ENCODE measurements at places on chromosomes 3 and 15.

DNA sequence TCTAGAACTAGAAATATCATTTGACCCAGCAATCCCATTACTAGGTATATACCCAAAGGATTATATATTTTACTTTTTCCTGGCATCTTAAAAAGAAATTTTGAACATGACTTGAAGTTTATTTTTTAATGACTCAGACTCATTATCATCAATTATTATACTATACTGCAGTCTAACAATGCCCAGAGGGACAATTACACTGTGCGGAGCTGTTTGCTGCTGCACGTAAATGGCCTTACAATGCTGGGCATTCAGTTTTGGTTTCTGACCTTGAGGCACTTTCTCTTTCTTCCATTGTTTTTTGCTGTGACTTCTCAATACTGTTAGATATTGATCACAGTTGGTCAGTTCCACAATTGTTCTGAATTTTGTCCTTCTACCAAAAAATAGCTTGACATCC lies 128.8 kb downstream of the GBE1 start:
- no peak for DNase-seq

DNA sequence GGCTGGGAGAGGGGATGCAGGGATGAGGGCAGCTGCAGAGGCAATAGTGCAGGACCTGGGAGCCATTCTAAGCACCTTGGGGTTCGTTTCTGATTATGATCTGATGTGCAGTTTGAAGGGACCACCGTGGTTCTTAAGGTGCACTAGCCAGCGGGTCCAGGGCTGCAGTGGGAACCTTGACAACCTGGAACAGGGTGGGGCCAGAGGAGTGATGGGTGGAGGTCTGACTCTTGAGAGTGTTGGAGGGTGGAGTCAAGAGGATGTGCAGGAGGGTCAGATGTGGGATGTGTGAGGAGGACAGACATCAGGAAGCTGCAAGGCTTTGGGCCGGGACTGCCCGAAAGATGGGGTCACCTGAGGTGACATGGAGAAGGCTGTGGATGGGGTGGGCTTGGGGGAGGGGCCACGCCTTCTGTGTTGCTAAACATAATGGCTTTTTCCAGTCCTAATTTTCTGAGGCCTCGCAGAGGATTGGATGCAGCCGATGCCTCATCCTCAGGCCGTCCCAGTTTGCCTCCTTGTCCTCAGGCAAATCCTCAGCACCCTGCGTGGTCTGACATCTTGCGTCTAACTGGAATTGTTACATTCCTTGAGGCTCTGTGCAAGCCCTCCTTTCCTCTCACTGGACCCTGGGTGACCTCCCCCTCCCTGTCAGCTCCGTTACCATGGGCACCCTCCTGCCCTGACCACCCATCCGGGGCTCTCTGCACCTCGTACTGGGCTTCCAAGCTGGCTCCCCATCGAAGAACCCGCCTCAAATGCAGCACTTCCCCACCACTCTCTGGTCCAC lies 61.4 kb upstream of the TRPM1 start:
- no peak for DNase-seq

DNA sequence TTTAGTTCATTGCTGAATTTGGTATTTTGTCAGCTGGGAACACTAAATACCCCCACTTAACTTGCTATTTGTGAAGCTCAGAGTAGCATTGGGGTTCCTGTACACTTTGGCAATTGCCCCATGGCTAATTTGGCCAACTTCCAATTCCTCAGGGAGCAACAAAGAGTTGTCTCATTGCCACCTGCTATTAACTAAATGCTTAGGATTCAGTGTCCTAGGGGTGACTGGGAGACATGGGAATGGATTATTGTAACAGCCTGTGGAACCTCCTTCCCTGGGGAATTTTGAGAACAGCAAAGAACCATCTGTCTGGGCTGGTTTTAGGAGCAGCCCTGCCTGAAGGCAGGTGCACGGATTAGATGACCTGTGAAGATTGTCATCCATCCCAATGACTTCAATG lies 437.4 kb upstream of the TPRG1 start:
- no peak for DNase-seq

DNA sequence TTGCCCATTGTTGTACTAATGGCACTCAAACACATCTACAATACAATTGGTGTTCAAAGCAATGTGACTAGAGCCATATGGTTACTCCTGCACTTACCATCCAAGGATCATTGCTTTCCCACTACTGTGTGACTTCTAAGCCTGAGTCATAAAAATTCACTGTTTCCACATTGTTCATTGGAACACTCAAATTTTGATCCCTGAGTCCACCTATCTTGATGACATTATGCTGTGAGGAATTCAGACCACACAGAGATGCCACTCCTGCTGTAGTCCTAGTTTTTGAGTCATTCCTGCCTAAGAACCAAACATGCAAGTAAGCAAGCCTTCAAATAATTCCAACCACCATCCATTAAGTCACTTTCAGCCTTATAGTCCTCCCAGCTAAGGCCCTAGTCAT lies 176.2 kb downstream of the EFHB start:
- DNase-seq = no peak

DNA sequence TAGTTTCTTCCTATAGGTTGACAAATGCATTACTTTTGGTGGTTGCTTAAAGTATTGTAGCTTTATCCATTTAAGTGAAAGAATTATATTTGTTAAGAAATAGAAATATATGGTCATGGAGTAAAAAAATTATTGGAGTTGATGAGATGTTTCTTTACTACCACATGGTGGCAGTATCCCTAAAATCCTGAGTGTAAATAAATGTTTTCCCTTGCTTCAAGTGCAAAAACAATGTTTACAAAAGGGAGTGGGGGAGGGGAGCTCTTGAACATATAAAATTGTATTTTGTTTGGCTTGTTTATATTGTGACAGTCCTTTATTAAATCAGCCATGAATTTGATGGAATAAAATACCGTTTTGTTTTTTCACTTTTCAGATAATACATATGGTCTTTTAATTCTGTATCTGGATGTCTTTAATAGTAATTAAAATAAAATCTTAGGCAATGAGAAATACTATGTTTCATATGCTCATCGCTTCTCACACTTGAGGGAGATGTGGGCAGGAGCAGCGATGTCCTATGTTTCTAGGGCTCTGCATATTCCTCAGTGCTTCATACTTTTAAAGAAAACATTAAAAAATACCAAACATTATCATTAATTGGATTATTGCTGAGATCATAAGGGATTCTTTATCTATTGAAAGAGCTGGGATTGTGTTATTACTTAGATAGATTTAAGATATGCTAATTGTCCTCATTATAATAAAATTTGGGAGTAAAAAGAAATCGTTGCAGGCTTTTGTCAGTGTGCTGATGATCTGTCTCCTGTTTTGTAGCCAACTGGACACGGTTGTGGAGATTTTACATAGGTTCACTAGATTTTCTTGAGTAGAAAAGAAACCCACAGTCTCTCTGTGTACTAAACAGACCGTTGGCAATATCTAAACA lies 349.7 kb downstream of the TUSC7 start:
- DNase-seq = no peak
